ENCODE measurements at places on chromosomes 16 and 17.
A peak's percentile ranks its signal among the peaks of the same experiment; 100 is the strongest.

DNA sequence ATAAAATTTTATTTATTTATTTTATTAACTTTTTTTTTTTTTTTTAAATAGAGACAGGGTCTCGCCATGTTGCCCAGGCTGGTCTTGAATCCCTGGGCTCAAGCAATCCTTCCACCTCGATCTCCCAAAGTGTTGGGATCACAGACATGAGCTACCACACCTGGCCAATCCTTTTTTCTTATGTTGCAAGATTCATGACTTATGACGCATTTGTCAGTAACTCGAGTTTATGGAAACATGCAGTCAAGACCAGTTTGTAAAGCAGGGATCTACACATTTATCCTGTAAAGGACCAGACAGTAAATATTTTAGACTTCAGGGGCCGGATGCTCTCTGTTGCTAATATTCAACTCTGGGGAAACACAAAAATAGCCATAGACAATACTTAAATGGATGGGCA is 9.4 kb upstream of the MAP2K6 start:
- no peak for DNase-seq

- peak; percentile 25 for DNase-seq
Observed at GRCh38 chr16:21150375-21151001, at the start of gene DNAH3. DNAH3 (minus strand) TSS chr16:21150846; CDS start chr16:21150319, 527 bp downstream.

- DNase-seq: no peak
Observed at GRCh38 chr17:35291802-35292201, 48.9 kb downstream of the SLFN5 start.

DNA sequence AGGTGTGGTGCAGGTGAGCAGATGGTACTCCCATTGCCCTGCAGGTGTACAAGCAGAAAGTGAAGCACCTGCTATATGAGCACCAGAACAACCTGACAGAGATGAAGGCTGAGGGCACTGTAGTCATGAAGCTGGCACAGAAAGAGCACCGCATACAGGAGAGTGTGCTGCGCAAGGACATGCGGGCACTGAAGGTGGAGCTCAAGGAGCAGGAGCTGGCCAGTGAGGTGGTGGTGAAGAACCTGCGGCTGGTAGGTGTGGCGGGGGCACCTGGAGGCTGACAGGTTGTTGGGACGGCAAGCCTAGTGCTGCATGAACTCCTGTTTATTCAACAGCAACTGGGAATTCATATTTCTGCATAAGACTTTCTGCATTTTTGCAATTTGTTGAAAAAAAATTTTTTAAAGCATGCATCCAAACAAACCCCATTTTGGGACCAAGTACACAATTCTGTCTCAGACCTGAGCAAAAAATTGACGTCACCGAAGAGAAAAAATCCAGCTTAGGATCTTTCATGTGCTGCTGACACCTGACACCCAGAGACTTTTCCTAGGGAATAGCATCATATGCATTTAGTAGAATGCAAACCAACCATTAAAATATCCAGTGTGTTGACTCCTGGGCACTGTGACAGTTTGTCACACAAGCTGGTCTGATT is 13.5 kb upstream of the DBNDD1 start:
- DNase-seq: peak; percentile 29

DNA sequence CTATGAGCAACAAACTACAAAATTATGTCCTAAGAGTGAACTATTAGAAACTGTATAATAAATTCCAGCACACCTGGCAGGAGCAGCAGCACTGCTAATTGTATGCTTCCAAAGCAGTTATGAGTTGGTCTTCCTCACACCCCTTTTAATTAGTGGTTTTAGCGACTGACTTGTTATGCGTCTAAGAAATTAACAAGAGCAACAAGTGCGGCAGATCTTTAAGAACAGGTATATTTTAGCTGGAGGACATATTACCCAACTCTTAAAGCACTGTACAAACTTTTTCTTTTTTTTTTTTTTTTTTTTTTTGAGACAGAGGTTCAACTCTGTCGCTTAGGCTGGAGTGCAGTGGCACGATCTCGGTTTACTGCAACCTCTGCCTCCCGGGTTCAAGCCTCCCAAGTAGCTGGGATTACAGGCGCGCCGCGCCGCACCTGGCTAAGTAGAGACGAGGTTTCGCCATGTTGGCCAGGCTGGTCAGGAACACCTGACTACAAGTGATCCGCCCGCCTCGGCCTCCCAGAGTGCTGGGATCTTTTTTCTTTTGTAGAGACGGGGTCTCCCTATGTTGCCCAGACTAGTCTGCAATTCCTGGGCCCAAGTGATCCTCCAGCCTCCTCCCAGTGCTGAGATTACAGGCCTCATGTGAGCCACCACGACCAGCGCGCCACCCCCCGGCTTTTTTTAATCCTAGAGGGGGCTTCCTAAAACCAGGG is 1.6 kb upstream of the FBXL20 start:
- no peak for DNase-seq

- no peak for DNase-seq
Observed at GRCh38 chr17:48100160-48100559, 1.1 kb downstream of the CBX1 start.

- DNase-seq: no peak
Observed at GRCh38 chr16:69180011-69180338, 7.0 kb upstream of the SNTB2 start.

DNA sequence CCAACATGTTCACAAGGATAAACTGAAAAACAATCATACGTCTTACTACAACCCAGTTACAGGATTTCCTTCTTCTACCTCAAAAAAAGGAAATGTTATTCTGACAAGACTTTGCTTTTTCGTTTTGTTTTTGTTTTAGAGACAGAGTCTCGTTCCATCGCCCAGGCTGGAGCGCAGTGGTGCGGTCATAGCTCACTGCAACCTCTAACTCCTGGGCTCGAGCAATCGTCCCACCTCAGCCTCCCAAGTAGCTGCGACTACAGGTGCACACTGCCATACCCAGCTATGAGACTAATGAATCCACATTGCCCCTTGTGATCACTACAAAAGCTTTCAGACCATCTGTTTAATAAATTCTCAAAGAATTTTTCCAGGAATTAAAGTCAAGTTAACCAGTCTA is 8.8 kb upstream of the TRIM37 start:
- DNase-seq: no peak

DNA sequence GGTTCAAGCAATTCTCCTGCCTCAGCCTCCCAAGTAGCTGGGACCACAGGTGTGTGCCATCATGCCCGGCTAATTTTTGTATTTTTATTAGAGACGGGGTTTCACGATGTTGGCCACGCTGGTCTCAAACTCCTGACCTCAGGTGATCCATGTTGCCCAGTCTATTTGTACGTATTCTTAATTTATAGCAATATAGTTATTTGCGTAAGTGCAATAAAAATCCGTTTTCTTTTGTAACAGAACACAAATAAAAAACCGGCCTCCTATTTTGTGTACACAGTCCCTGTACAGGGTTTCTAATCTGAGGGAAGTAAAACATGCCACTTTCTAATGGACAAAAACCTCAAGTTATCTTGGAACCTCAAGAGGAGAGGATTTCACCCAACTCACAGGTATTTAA is 7.7 kb downstream of the RNPS1 start:
- DNase-seq: no peak

GRCh38 chr17:41647940-41648410 is 23.6 kb upstream of the KRT17 start:
- peak; percentile 88 for DNase-seq

- no peak for DNase-seq
Observed at GRCh38 chr17:70327279-70327678, 157.9 kb downstream of the KCNJ2 start.

DNA sequence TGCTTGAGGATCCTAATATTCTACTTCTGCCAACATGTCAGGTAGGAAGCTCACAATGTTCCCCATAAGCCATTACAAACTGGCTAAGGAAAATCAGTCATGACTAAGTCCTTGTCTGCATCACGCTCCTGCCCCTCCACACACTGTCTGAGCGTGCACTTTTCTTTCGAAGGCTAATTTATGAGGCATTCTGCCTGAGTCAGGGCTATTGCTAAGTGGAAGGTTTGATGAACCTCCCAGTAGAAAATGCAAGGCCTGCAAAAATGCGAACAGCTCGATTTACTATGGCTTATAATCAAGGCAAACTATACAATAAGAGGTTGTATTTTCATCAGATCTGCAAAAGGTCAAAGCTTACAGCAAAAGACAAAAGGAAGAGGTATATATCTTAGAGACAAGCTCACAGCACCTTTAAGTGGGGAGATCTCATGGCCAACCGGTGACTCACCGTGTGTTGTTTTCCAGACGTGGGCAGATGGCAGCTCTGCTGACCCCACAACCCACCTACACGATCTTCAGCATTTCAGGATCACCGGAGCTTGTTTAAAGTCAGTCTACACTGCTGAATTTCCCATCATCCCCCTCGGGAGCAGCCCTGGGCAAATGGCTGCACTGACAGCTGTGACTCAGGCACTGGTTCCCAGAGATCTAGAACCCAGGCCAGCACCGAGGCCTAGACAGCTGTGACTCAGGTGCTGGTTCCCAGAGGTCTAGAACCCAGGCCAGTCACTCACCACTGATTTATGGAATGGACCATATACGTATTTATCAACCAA is 26.1 kb downstream of the MEAK7 start:
- no peak for DNase-seq

DNA sequence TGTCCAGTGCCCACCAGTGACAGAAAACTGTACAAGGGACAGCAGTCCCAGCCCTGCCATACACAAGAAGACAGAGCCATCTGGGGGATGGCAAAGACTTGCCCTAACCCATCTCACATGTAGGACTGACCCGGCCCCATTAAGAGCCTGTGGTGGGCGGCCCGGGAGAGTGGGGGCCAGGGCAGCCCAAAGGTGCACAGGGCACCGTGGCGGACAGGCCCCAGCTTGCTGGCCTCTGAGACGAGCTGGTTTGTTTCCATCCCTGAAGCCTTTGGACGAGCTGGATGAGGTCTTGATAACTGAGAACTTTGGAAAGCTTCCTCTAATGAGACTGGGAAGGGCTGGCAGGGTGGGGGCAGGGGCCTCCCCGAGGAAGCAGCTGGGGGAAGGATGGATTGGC is 11.0 kb upstream of the RCVRN start:
- DNase-seq: no peak

DNA sequence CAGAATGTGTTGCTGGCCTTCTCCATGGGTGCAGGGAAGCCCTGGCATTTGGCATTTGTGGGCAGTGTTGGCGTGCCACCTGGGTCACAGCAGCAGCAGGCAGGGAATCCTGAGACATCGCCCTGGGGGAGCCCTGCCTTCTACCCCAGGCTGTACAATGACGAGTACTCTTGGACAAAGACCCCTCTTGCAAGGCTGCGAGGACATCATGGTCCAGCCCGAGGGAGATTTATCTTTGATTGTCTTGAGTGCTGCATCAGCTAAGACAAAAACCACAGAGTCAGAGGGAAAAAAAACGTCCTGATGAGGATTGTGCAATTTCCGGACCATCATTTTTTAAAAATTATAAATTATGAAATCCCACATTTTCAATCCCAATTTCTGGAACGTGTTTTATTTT is 3.7 kb downstream of the CRISPLD2 start:
- no peak for DNase-seq

GRCh38 chr16:68403704-68404103 is 44.6 kb downstream of the SMPD3 start:
- DNase-seq: no peak

DNA sequence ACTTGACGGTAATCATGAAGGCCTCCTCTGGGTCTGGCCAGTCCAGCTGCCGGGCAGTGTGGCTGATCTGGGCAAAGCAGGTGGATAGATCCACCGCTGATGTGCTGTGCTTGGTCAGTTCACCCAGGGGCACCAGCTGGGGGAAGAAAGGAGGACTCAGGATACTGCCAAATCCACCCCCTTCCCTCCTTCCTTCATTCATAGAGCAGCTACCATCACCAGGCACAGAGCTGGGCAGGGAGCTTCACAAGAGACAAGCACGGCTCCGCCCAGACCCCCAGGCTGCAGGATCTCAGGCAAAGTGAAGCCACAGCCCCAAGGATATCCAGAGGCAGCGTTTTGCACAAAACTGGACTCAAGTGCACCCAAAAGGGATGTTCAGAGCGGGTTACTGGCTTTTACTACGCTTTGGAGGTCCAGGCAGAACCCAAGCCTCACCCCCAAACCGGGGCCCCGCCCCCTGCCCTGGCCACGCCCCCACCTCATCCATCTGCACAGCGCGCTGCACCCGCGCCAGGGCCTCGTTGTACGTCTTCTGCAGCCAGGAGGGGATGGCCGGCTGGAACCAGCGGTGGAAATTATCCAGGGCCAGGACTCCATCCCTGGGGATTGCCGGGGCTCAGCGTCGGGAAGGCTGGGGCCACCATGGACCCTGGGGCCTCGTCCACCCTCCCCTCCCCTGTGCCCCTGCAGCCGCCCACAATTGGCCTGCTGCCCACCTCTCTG is 9.1 kb downstream of the UNC13D start:
- DNase-seq: no peak

GRCh38 chr17:1122533-1123392 is 57.0 kb downstream of the ABR start:
- peak; percentile 88 for DNase-seq

- no peak for DNase-seq
Observed at GRCh38 chr16:54191163-54191562, 95.4 kb downstream of the IRX3 start.

DNA sequence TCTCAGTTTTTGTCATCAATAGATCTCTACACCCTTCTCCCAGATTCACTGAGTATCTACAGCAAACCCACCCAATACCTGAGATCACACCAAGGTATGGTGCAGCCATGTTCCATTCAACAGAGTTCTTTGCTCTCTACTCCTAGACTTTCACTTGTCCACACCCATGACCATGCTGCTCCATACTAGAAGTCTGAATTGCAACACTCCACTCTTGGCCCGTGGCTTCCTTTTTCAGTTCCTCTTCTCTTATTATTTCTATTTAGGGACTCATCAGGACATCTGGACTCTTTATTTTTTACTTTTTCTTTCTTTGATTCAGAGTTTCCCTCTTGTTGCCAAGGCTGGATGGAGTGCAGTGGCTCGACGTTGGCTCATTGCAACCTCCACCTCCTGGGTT is 37.1 kb downstream of the YWHAE start:
- peak; percentile 40 for DNase-seq

- DNase-seq: no peak
Observed at GRCh38 chr17:72603420-72604242, 482.8 kb downstream of the SOX9 start.

- DNase-seq: peak; percentile 46
Observed at GRCh38 chr17:40338941-40339649, 25.4 kb downstream of the GJD3 start.

DNA sequence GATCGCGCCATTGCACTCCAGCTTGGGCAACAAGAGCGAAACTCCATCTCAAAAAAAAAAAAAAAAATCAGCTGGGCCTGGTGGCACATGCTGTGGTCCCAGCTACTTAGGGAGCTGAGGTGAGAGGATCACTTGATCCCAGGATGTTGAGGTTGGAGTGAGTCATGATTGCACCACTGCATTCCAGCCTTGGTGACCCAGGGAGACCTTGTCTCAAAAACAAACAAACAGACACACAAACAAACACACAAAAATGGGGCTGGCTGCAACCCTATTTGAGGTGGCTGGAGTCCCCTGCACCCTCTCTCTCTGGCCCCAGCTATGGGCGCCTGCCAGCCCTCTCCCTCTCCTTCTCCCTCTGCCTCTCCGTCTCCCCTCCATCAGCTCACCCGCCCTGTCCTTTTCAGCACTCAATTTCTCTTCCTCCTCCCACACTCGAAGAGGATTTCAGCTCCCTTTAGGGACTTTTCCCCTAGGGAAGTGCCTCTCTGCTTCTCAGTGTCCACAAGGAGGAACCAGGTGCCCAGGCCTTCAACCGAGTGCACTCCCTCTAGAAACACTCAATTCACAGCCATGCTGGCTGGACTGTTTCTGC is 17.5 kb upstream of the TFAP4 start:
- DNase-seq: no peak
